ENCODE measurements at places on chromosomes 5 and 9.

DNA sequence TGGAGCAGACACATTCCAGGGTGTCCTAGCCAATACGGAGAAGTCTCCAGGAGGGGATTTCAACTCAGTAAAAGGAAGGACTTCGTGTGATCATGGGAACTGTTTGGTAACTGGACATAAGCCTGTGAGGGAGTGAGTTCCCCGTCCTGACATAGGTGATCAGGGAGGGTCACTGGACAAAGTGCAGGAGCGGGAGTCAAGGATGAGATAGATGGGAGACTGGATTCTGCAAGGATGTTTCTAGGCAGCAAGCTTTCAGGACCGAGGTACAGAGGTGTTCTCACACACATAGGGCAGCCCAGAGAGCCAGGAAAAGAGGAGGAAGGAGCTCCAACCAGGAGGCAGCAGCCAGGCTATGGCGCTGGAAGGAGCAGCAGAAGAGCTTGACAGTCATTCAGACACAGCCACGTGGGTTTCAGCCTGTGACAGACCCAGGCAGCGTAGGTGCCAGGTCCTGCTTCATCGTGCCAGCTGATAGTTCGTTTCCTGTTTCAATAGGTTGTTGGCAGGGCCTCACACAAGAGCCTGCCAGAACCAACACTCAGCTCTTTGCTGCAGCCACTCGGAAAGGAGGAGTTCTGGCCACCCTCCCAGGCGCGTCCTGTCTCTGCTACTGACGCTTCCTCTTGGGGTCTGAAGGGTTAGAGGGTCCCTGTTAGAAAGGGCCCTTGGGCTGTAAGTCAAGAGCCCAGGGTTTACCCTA lies 84.1 kb downstream of the AMBP start:
- DNase-seq: peak; percentile 15

DNA sequence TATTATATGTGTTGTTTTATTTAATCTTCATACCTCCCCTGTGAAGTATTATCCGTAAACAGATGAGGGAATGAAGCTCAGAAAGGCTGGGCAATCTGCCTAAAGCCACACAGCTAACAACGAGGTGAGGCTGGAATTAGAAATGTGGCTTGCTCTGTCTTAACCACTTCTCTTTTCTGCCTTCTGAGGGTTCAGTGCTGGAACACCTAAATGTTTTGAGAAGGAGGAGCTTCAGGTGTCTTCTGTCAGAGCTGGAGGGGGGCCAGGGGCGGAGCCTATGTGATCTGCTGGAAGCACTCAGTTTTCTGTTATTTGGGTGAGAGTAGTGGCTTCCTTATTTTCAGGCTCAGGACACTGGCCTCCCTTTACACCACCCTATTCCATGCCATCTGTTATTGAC lies 35.0 kb upstream of the ARAP3 start:
- no peak for DNase-seq

GRCh38 chr9:99264070-99264680 lies 42.1 kb downstream of the SEC61B start:
- DNase-seq: peak; percentile 16

- no peak for DNase-seq
These were observed 76.1 kb upstream of the ADAMTS2 start for GRCh38 chr5:179421144-179421901.

GRCh38 chr5:14915291-14915952 lies 43.8 kb upstream of the ANKH start:
- DNase-seq: peak; percentile 61

Measured in fibroblast of skin of scalp (primary cell).